ENCODE measurements at places on chromosomes 4 and X.

GRCh38 chrX:33817266-33817665 lies 314.8 kb downstream of the FAM47A start:
- DNase-seq = no peak

GRCh38 chr4:142373610-142374009 lies 472.5 kb downstream of the INPP4B start:
- no peak for DNase-seq

- no peak for DNase-seq
These were observed 71.5 kb upstream of the HPRT1 start for GRCh38 chrX:134388161-134389109.

DNA sequence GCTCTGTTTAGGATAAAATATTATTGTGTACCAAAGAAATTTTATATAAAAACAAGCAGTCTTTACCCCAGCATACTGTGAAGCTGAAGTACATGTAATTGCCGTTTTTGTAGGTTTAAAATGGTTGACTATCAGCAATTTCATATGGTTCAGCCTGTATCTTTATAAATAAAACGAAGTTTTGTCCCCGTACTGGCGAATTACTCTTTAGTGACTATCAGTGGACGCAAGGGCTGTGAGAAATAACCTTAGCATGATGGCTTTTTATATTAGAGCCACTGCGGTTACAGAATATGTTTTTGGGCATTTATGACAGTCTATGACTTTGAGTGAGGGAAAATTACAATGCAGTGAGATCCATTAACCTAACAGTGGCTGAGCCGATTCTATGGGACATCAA lies 1.2 kb downstream of the GPM6B start:
- DNase-seq = no peak

DNA sequence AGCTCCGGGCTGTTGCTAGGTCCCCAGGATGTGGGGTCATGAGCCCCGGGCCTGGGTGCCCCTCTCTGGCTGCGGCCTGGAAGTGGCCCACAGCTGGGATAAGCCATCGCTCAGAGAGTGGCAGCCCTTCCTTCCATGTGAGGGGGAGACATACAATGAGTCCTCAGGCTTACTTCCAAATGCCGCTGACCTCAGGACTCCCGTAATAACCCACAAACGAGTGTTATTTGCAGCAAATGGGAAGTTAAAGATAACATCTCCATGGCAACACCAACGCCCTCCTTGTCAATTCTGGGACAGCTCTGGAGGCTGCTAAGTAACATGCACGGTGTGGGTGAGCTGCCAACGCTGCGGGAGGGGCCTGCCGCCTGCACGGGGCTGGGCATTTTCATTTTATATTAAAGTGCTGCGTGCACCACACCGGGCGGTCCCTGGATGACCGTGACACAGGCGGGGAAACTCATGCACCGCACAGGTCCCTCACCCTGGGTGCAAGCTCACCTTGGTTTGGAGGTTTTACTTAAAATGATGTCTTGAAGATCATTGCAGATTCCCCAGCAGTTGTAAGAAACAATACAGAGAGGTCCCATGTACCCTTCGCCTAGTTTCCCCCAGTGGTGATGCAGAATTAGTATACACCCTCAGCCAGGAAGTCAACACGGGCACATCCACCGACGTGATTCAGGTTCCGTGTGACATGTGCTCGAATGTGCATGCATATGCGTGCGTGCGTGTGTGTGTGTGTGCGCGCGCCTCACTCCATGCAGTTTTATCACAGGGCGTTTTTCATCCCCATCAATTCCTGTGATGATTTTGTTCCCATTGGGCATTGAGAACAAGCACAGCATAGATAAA lies 79.4 kb downstream of the ABLIM2 start:
- no peak for DNase-seq

DNA sequence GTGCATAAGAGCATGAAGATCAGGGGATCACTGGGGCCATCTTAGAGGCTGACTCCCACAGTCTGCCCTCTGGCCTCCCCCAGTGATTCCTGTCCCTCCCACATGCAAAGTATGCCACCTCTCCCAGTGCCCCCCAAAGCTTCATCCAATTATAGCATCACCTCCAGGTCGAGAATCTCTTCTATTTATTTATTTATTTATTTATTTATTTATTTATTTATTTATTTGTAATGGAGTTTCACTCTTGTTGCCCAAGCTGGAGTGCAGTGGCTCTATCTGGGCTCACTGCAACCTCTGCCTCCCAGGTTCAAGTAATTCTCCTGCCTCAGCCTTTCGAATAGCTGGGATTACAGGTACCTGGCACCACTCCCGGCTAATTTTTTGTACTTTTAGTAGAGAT lies 50.1 kb downstream of the BCORL1 start:
- no peak for DNase-seq

GRCh38 chr4:93771640-93772411 lies 56.7 kb upstream of the ATOH1 start:
- no peak for DNase-seq

- no peak for DNase-seq
These were observed 35.5 kb downstream of the AMER1 start for GRCh38 chrX:64169988-64170387.

DNA sequence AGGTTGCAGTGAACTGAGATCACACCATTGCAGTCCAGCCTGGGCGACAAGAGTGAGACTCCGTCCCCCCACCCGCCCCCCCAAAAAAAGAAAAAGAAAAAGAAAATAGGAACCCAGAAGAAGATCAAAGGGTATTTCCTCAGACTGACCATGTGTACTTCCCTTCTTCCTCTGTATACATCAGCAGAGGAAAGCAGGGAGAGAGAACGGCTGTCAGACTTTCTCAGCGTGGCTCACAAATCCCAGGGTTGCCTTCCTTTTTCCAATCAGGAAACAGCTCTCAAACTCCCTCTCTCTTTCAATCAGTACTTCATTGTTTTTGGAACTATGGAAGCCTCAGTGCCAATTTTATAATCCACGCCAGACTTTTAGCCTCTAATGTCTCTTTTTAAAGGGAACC lies 59.1 kb downstream of the CHRNA9 start:
- no peak for DNase-seq

DNA sequence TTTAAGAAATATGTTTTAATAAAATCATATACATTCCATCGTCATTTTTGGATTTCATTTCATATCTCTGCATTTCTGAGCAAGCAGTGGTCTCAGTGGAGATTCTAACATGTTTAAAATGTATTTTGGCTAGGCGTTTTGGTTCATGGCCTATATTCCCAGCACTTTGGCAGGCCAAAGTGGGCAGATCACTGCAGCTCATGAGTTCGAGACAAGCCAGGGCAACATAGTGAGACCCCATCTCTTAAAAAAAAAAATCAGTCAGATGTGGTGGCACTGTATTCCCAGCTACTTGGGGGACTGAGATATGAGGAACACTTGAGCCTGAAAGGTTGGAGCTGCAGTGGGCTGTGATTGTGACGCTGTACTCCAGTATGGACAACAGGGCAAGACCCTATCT lies 67.5 kb upstream of the RAB33B start:
- no peak for DNase-seq

GRCh38 chr4:172061204-172061603 lies 248.0 kb downstream of the GALNTL6 start:
- DNase-seq = no peak

DNA sequence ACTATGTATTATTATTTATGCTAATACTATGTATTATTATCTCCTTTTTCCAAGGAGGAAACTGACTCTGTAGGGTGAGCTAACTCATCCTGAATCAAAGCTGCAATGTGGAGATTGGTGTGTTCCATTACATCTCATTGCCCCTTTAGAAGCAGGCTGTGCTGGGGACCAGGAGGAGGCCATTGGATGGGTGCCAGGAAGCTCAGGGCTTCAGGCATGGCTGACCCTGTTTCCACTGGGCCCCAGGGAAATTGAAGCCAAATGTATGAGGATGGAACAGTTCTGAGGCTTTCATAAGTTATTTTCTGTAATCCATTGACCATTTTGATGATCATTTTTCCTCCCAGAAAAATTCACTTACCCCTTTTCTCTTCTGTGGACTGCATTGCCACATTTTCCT lies 418.8 kb upstream of the ZFP42 start:
- DNase-seq = no peak

DNA sequence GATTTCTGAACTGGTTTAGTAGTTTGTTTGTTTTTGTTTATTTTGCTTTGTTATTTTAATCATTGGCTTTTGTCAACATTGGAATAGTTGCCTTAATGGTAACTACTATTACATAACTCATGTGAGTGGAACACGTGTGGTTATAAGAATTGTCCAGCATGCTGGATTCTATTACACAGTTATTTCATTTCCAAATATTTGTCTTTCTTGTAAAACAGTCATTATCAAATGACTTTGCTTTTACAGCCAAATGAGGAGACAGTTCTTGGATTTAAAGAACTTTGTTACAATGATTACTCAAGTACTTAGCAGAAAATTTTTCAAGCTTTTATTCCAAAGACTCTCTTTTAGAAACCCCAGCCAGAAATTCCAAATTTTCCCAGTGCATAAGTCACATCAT lies 516.1 kb upstream of the MAGEB2 start:
- DNase-seq = no peak

GRCh38 chrX:144334577-144334976 lies 450.7 kb downstream of the UBE2NL start:
- no peak for DNase-seq

DNA sequence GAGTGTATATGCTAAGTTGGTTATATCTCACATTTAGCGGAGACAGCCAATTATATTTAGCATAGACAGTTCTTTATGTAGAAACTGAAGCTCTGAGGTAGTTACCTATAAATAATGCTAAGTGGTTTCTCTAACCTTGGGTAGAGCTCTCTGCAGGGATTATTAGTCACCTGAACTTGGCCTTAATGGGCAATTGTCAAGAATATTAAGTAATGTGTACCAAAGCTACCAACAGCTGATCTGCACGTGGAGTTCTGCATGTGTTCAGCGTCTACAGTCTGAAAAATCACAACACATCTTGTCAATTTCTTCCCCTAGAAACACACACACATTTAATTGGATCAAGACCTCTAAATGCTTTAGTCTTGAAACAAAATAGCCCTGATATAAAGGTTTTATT lies 740.6 kb upstream of the FAM241A start:
- DNase-seq = no peak

DNA sequence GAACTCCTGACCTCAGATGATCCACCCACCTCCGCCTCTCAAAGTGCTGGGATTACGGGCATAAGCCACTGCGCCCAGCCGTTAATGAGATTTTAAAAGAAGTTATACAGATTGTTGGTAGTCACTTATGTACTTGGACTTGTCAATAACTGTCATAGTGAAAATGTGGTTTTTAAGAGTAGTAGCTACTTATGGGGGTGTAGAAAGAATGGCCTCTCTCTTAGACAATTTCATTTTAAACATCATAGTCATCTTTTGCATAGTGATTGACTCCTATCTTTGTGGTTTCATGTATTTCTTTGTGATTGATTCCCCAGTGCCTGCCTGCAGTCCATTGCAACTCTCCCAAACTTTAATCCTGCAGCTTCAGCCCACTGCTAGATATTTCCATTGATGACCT lies 17.4 kb downstream of the FAM199X start:
- DNase-seq = no peak

DNA sequence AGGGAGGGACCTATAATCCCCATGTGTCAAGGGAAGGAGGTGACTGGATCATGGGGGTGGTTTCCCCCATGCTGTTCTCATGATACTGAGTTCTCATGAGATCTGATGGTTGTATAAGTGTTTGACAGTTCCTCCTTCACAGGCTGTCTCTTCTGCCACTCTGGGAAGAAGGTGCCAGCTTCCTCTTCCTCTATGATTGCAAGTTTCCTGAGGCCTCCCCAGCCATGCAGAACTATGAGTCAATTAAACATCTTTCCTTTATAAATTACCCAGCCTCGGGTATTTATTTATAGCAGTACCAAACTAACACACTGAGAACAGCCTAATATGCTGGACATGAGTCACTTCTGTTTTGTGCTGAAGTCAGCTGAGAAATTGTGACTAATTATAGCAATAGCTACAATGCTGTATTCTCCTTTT lies 656.9 kb upstream of the CPEB2 start:
- DNase-seq = peak; percentile 39

GRCh38 chrX:39550795-39551361 lies 546.9 kb downstream of the BCOR start:
- DNase-seq = no peak

DNA sequence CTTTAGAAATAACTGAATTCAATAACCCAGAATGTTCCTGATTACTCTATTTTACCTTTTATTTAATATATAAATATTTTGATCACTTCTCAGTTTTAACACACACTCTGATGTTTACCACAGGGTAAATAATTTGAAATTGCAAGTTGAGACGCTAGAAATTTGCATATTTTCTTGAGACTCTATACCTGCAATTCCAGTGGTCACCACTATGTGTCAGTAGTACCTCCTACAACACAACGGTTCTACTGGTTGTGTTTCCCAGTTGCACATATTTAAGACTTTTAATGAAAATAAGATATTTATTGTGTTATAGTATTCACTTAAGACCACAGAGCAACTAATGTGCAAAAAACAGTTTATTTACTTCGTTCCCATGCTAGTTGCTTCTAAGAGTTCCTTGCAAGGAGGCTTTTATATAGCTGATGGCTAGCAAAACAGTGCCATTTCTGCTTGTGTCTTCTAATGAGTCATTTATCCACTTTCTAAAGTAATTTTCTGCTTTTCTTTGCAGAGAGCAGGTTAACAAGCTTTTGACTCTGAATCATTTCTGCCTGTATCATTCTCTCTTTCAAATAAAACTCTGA lies 98.9 kb upstream of the PDLIM3 start:
- no peak for DNase-seq

GRCh38 chr4:78667325-78667724 lies 108.8 kb upstream of the BMP2K start:
- DNase-seq = no peak

- DNase-seq = no peak
These were observed 102.1 kb upstream of the TENM3 start for GRCh38 chr4:182141061-182141460.

- no peak for DNase-seq
These were observed 7.4 kb upstream of the SLC9B1 start for GRCh38 chr4:103026868-103027267.

DNA sequence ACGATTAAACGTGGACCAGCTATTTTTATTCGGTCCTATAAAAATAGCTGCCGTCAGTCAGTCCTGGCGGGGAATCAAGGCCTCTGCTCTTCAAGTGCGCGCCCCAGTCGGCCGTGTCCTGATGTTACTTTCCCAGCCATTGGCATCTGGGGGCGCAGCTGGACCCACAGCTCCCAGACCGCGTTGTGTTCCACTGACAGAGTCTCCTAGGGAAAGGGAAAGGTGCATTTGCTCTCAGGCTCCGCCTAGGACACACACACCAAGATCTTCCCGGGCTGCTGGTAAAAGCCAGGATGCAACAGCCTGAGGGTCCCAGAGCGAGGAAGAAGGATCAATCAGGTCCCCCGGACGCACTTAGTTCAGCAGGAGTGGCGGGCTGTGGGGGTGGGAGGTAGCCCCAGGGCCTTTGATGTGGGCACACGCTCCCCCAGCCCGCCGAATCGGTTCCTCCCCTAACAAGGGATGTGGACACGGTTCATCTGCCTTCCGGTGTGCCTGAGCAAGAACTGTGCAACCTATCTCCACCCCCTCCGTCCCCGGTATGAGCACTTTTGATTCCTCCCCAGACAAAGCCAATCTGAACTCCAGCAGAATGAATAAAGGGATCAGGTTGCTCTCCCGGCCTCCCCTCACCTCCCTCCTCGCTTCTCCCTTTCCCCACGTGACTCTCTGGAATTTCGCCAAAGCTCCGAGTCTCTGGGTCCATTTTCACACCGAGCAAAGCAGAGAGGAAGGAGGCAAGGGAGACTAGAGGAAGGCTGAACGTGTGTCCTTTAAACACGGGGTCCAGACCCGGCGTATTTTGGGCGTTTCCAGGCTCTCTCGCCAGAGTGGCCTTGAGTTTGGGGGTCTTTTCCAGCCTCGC lies 626 bp upstream of the FRAS1 start:
- DNase-seq = peak; percentile 75

GRCh38 chr4:38869511-38869910 lies 1.9 kb downstream of the FAM114A1 start:
- DNase-seq = peak; percentile 4

- no peak for DNase-seq
These were observed 34.6 kb downstream of the MAP9 start for GRCh38 chr4:155342142-155342541.

All from amniotic stem cell (primary cell).